Osteocyte (in vitro differentiated cells): ENCODE measurements at places on chromosomes 2 and 18. TPM values are rescaled to one million over a fixed set of nuclear protein-coding genes. Genes with fewer than 3 reads are reported as not detected.

GRCh38 chr2:240655931-240656886, 26.5 kb downstream of the AQP12B start:
- peaks cover 44% of the 10 kb centered on the region for H3K27me3 ChIP-seq
- H3K36me3 ChIP-seq = no peaks in the 10 kb centered on the region
- DNase-seq = no peak
- H3K4me3 ChIP-seq = no peak overlapping the region

DNA sequence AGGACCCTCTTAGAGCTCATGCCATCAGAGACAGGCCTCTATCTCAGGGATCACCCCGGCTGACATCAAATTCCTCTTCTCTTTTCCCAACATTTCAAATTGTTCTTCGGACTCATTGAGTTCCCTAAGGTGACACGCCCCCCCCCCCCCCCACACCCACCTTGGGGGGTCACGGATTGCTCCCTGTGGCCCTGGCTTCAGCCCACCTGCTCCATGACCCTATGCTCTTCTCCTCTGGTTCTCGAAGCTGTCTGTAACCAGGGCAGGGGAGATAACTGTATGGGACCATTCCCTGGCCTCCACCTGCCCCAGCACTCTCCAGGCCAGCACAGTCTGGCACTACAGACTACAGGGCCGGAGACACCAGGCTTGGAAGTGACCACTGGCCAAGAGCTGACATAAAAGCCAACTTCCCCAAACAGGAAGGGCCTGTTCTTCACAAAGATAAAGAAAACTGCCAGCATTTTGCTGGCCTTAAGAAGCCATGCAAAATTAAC, 7.1 kb downstream of the MTERF4 start:
- no peaks in the 10 kb centered on the region for H3K27me3 ChIP-seq
- H3K4me3 ChIP-seq = no peak overlapping the region
- H3K4me1 ChIP-seq = peaks cover 26% of the 10 kb centered on the region
- H3K27ac ChIP-seq = no peak overlapping the region
- peaks cover 43% of the 10 kb centered on the region for H3K36me3 ChIP-seq
- no peak for DNase-seq

- no peak overlapping the region for H3K27ac ChIP-seq
- H3K4me1 ChIP-seq = peaks cover 21% of the 10 kb centered on the region
- H3K36me3 ChIP-seq = no peaks in the 10 kb centered on the region
- DNase-seq = peak; percentile 92
- no peak overlapping the region for H3K4me3 ChIP-seq
- no peaks in the 10 kb centered on the region for H3K27me3 ChIP-seq
These were observed 83.0 kb upstream of the ZNF532 start for GRCh38 chr18:58781627-58782194.

The ELAC1 gene
- 8.8 and 10.7 TPM in 2 replicates for total RNA-seq

The ABCG8 gene
- total RNA-seq = not detected in 2 replicates

DNA sequence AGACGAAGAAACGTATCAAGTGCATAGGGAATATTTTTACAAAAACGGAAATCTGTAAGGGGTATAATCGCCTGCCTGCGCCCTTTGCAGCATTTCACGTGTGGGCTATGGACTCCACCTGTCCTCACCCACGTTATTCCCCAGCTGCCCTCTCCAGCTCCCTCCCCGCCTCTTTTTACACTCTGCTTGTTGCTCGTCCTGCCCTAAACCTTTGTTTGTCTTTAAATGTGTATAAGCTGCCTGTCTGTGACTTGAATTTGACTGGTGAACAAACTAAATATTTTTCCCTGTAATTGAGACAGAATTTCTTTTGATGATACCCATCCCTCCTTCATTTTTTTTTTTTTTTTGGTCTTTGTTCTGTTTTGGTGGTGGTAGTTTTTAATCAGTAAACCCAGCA, 169.4 kb upstream of the SIX3 start:
- H3K27ac ChIP-seq = no peak overlapping the region
- H3K4me1 ChIP-seq = peaks cover 7% of the 10 kb centered on the region
- H3K27me3 ChIP-seq = peaks cover 37% of the 10 kb centered on the region
- no peak overlapping the region for H3K4me3 ChIP-seq

The ELOA2 gene
- not detected in 2 replicates for total RNA-seq

DNA sequence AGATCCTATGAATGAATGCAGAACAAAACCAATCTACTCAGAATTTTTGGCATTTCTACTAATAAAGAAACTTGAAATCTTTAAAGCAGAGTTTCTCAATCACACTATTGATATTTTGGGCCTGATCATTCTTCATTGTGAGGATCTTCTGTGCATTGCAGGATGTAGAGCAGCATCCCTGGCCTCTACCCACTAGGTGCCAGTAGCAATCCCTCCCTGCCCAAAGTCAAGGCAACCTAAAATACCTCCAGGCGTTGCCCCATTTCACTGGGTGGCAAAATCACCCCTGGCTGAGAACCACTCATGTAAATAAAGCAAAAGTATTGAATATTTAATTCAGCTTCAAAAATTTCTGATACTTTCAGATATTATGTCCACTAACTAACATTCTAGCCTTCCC, 213.0 kb downstream of the SP3 start:
- DNase-seq = no peak
- no peak overlapping the region for H3K27ac ChIP-seq
- H3K4me3 ChIP-seq = no peak overlapping the region
- no peaks in the 10 kb centered on the region for H3K36me3 ChIP-seq
- peaks cover 7% of the 10 kb centered on the region for H3K27me3 ChIP-seq

The OSR1 gene
- total RNA-seq = 5.8 and 6.1 TPM in 2 replicates

DNA sequence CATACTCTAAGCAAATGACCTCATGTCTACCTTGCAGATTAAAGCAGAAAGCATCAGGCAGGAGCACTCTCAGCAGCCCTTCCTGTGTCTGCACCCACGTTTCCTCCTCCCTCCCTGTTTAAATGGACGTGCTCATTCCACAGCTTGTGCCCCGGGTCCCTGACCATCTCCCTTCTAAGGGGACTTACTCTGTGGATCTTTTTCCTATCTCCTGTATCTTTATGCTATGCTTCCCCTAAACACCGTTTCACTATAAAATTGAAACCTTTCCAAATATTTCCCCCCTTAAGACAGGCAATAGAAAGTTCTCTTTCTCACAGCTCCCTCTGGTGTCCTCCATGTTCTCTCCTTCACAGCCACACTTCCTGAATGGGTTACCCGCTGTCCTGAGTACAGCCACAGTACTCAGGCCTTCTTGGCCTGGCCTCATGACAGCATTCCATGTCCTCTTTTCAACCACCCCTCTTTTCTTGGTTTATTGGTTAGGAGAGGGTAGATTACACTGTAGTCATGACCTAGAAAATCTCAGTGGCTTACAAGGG, 41.1 kb downstream of the TMEM185B start:
- peaks cover 4% of the 10 kb centered on the region for H3K36me3 ChIP-seq
- no peaks in the 10 kb centered on the region for H3K4me1 ChIP-seq
- H3K4me3 ChIP-seq = no peak overlapping the region
- no peak for DNase-seq

- no peak for DNase-seq
- H3K27me3 ChIP-seq = peaks cover 2% of the 10 kb centered on the region
- H3K4me3 ChIP-seq = no peak overlapping the region
- no peak overlapping the region for H3K27ac ChIP-seq
- no peaks in the 10 kb centered on the region for H3K4me1 ChIP-seq
These were observed 306.7 kb upstream of the ACVR2A start for GRCh38 chr2:147538088-147538487.

The NXPH2 gene
- not detected in 2 replicates for total RNA-seq

DNA sequence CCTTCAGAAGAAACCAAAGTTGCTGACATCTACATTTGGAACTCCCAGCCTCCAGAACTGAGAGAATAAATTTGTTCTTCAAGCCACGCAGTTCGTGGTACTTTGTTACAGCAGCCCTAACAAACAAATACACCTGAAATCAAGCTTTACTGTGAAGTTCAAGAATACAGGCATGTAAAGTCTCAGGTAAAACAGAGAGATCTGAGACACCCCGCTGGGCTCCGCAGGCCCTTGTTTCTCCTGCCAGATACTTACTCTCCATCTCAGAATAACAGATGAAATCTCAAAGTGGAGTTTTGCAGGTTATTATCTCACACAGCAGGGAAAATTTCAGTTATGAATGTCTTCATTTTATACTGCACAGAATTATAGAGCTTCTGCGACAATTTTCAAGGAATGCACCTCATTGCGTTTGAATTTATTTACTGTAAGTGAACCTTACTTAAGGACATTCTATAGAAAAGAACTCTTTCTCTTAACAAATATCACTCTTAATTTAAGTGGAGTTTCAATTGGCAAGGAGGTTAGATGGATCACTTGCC, 492.4 kb upstream of the LRATD1 start:
- H3K4me1 ChIP-seq = no peaks in the 10 kb centered on the region
- DNase-seq = no peak
- H3K27me3 ChIP-seq = no peaks in the 10 kb centered on the region
- no peaks in the 10 kb centered on the region for H3K36me3 ChIP-seq

The SLC4A5 gene
- total RNA-seq = 1.6 and 2.3 TPM in 2 replicates

The NOSTRIN gene
- not detected in 2 replicates for total RNA-seq
